Hematopoietic multipotent progenitor cell (in vitro differentiated cells): ENCODE measurements at places on chromosomes 16 and 17. TPM values are rescaled to one million over a fixed set of nuclear protein-coding genes. Genes with fewer than 3 reads are reported as not detected.

SEPTIN12 gene
- not detected for total RNA-seq

DNA sequence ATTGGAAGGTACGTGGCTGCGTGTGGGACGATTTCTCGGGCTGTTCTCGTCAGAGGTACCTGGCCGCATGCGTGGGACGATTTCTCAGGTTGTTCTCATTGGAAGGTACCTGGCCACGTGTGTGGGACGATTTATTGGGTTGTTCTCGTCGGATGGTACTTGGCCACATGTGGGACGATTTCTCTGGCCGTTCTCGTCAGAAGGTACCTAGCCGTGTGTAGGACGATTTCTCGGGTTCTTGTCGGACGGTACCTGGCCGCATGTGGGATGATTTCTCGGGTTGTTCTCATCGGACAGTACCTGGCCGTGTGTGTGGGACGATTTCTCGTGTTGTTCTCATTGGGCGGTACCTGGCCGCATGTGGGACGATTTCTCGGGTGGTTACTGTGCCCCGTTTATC, 50.1 kb upstream of the GNG13 start:
- DNase-seq = no peak

GRCh38 chr17:50101346-50102163, 6.4 kb downstream of the PDK2 start:
- DNase-seq = no peak

ATP1B2 gene
- not detected for total RNA-seq

ALOXE3 gene
- total RNA-seq = under 0.01 TPM

OR1F1 gene
- total RNA-seq = not detected

DNA sequence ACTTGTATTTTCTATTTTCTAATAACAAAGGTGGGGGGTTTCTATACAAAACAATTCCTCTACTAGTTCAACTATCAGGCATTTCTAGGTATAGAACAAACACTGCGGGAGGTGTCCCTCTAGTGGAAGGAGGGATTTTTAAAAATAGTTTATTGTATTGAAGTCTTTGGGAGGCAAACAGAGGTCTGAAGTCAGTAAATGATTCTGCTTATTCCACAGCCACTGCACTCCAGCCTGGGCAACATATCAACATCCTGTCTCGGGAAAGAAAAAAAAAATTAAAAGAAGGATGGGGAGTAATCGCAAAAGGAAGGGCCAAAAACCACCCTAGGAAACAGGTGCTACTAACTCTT, 648 bp upstream of the ERCC4 start:
- no peak for DNase-seq

GRCh38 chr17:59332749-59333377, 1.4 kb downstream of the YPEL2 start:
- peak; percentile 15 for DNase-seq

DNA sequence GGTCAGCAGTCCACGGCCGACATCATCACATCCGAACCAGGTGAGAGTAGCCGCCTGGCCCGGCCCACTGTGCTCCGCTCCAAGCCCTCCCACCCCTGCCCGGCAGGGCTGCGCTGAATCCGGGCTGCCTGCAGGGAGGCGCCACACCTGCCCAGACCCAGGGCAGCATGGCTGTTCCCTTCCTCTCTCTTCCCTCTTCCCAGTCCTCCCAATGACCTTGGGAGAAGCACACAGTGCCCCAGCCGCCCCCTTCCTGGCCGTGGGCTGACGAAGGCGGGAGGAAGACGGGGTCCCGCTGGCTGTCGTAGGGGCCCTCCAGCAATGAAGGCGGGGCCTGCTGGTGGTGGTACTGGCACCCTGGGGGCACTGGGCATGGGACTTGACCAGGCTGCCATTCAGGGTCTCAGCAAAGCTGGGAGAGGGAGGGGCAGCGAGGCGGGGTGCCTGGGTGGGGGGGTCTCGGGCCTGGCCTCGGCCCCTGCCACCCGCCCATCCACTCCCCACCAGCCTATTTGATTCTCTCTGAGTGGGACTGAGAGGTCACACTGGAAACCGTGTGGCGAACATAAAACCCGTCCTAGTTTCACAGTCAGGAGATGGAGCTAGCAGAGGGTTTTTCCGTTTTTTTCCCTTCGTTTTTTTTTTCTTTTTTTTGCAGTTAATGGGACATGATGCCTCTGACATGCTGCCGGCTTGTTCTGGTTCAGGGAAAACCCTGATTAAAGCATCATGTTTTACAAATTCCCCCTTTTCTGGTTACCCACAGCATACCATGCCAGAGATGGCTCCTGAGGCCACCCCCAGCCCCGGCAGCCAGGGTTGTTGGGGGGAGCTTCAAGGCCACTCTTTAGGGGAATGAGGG, 50.6 kb downstream of the BAHCC1 start:
- no peak for DNase-seq

DNA sequence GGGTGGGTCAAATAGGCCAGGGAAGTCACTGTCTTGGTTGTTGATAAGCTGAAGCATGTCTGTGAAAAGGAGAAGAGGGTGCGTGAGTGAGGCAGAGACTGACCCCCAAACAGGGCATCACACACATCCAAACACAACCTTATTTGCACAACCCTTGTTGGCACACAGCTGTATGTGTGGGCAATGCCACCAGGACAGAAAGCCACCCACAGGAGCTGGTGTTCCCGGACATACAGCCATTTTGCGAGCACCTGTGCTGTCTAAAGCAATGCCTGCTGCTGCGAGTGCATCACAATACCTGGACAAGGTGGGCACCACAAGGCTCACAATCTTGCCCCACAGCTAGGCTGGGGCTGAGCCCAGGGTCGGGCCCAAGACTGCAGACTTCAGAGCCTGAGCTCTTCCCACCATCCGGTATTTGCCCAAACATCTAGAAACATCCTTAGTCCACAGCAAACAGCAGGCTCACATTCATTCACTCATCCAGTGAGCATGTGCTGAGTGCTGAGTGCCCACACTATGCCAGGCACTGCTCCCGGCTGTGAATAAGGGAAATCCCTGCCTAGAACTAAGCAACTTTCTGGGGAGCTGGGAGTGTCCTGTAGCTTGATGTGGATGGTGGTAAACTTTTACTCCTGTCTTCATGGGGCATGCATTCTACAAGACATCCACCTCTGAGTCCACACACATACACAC, 16.2 kb downstream of the SREBF1 start:
- DNase-seq = no peak

- DNase-seq = no peak
These were observed 688 bp downstream of the ADAP2 start for GRCh38 chr17:30922235-30923030.

HBA1 gene
- 192 TPM for total RNA-seq

GRCh38 chr16:84137287-84137686, 7.7 kb downstream of the HSDL1 start:
- DNase-seq = no peak

- no peak for DNase-seq
These were observed 10.2 kb downstream of the ATP2C2 start for GRCh38 chr16:84378567-84378966.

- DNase-seq = no peak
These were observed 73.7 kb downstream of the C16orf95 start for GRCh38 chr16:87243478-87243877.

HLF gene
- 35.5 TPM for total RNA-seq

DNA sequence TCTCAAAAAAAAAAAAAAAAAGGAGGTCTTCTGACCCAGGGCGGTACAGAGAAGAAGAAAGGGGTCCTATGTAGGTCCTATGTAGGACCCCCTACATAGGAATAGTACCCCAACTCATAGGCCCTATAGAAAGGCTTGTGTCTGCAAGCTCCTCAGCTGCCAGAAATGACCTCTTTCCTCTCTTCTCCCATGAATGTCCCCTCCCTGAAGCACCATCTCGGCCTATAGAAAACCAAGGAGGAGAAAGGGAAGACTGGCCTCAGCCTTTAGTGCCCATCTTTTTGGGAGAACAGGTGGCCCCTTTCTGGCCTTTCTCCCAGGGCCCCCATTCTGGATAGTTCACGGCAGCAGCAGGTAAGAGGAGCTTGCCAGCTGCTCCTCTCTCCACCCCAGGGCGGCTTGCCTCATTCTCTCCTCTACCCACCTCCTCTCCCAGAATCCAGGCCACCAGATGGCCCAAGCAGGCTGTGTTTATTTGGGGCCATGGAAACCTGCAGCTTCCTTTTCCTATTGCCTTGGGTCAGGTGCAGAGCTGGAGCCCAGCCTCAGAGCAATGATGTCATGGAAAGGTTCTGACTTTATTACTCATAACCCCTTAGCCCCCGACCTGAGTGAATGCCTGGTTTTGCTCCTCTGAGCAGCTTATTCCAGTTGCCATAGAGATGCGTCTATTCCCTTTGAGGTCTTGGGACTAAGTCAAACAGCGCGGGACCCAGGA, 1.6 kb upstream of the MRPL58 start:
- peak; percentile 63 for DNase-seq

- DNase-seq = peak; percentile 61
These were observed 15.4 kb upstream of the HELZ start for GRCh38 chr17:67260170-67260987.

GGNBP2 gene
- total RNA-seq = 62.7 TPM

DNA sequence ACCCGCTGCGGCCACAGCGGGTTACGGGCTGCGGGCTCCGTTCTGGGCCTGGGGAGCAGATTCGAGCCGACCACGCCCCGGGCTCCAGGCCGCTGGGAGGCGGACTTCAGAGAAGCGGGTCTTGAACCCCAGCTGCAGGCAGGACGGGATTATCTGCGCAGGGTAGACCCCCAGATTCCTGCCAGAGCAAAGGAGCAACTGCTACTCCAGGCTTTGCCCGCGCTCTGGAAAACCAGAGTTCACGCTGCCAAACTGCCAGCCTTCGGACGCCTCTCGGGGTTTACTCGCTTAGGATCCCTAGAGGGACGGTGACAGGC, 301 bp upstream of the ULK2 start:
- DNase-seq = no peak

DNA sequence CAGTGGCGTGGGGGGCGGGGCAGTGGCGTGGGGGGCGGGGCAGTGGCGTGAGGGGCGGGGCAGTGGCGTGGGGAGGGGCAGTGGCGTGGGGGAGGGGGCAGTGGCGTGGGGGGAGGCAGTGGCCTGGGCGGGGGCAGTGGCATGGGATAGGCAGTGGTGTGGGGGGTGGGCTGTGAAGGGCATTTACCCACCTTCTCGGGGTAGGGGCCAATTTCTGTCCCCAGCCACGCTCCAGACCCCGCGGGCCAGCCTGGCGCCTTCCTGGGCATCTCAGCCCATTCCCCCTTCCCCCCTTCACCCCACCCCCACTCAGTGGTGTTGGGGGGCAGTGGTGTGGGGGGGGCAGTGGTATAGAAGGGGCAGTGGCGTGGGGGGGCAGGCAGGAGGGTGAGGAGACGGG, 92.7 kb downstream of the LITAF start:
- DNase-seq = no peak

DNA sequence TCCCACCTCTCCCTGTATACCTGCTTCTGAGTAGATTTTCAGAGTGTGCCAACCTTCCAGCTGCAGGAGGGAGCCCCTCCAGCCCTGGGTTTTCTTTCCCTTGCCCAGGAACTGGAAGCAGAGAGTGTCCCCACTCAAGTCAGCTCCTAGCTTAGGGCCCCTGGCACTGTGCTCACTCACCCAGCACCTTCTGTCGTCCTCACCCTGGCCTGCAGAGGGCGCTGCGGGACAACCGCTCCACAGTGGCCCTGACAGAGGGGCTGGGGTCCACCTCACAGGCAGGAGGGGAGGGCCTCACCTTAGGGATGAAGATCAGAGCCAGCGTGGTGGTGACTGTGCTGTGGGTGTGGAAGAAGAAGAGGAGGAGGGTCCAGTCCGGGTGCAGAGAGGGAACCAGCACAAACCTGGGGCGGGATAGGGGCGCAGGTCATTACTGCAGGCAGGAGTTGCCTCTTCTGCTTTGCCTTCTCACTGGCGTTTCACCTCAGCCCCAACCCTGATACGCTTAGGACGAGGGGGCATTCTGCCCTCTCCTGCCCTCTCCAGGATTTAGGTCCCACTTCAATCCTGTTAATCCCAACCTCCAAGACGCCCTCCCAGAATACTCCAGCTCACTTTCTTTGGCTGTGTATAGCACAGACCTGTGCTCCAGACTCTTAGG, 10.0 kb downstream of the GPR179 start:
- DNase-seq = no peak

- no peak for DNase-seq
These were observed 164.9 kb downstream of the IRX3 start for GRCh38 chr16:54121539-54122295.

ZNF778 gene
- total RNA-seq = 8.1 TPM

- DNase-seq = no peak
These were observed 20.7 kb downstream of the DRC3 start for GRCh38 chr17:17993366-17993765.

DNA sequence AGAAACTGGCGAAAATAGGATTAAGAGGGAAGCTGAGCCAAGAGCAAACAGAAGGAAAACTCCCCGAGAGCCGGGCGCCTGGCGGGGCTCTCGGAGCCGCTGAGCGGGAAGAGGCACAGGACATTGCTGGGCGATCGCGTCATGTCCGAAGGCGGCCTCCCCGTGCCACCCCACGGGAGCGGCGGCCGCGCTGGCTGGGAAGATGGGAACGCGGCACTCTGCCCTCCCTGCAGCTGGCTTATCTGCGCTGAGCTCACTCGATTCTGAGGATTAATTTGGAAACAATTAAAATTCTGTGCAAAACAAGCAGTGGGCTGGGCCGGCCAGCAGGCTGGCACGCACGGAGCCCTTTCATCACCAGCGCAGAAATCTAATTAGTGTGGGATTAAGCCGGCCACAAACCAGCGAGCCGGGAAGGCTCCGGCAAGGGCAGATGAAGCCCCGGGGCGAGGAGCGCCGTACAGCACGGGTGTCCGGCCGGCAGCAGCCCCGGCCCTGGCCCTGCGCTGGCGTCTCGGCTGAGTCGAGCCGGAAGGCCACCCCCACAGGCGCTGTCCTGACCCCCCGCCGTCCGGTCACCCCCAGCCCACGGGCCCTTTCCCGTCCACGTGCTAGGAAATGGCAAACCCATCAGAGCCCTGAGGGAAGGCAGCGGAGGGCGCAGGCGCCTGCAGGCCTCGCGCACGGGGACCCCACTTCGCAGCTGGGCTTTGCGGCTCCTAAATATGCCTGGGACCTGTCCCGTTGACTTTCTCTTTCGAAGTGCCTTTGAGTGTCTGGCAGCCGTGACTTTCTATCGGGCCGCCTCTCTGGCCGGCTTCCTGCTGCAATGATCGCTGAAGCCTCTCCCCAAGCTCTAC, 37.9 kb downstream of the SOX8 start:
- no peak for DNase-seq

DNA sequence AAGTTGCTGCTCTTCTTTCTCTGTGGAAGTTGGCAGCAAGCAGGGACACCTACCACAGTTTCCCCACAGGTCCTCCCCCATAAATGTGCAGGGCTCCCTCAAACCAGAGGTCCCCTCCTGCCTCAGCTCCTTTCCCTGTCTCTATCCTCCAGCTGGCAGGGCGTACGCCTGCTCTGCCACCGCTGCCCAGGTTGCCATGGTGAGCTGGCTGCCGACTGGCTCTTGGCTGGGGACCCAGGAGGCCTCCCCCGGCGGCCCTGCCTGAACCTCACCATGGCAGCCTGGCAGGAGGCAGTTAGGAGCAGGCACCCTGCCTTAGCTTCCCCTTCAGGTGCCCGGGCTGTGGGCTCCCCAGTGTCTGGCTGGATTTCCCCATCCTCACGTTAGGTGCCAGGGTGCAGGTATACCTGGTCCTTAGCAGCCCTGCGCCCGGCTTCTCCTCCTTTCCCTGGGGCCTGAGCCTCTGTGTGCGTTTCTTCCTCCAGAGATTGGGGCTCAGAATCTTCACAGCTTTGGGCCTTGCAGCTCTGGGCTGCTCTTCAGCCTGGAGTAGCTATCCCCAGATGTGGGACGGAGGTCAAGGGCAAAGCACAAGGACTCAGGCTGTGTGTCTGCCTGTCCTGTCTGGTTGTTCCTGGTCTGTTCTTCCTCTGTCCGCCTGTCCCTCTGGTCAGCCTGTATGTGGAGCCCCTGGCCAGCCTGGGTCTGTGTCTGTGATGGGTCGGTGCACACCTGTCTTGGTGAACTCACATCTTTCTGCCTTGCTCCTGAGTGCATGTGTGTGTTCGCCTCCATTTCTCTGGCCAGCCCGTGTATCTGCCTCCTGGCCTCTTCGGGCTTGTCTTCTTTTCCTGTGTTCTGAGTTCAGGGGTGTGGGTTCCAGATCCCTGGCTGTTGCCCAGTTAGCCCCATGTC, 15.7 kb downstream of the GJD3 start:
- no peak for DNase-seq
